Right lobe of liver (tissue), 6 donors: ENCODE measurements at places on chromosomes 3 and 15. TPM values are rescaled to one million over a fixed set of nuclear protein-coding genes. Genes with fewer than 3 reads are reported as not detected.

The CLDN16 gene
- 1.6 TPM for total RNA-seq

The SEMA6D gene
- 1.0 TPM for total RNA-seq

The PTPRG gene
- 14.2 TPM for total RNA-seq

GRCh38 chr15:39230205-39230907, 350.5 kb upstream of the THBS1 start:
- H3K4me1 ChIP-seq = no peaks in the 10 kb centered on the region
- DNase-seq = no peak
- H3K27me3 ChIP-seq = no peaks in the 10 kb centered on the region
- no peak overlapping the region for H3K4me3 ChIP-seq
- no peaks in the 10 kb centered on the region for H3K36me3 ChIP-seq

- H3K36me3 ChIP-seq = no peaks in the 10 kb centered on the region
- no peak overlapping the region for H3K27ac ChIP-seq
- no peaks in the 10 kb centered on the region for H3K4me1 ChIP-seq
- DNase-seq = no peak
- no peak overlapping the region for H3K4me3 ChIP-seq
- H3K27me3 ChIP-seq = no peaks in the 10 kb centered on the region
Measured at GRCh38 chr3:43549626-43550290, 72.1 kb downstream of the ANO10 start.

DNA sequence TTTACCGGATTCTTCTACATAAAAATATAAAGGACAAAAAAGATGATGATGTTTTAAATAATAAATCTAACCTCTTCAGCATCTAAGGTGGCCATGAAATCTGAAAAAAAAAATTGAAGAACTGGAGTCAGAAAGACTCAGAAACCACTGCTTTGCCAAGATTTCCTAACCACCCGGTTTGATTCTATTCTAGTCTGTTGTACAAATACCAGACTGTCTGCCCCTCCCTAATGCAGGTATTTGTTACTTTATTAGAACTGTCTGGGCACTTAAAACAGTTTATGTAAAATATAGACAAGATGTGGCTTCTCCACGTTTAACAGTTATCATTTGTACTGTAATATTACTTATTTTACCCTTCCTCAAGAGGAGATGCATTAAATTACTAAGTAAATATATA, 48.8 kb downstream of the UACA start:
- peak overlapping the region; percentile 16 for H3K27ac ChIP-seq
- H3K4me3 ChIP-seq = no peak overlapping the region
- H3K4me1 ChIP-seq = peaks cover 23% of the 10 kb centered on the region
- H3K27me3 ChIP-seq = no peaks in the 10 kb centered on the region
- DNase-seq = no peak

DNA sequence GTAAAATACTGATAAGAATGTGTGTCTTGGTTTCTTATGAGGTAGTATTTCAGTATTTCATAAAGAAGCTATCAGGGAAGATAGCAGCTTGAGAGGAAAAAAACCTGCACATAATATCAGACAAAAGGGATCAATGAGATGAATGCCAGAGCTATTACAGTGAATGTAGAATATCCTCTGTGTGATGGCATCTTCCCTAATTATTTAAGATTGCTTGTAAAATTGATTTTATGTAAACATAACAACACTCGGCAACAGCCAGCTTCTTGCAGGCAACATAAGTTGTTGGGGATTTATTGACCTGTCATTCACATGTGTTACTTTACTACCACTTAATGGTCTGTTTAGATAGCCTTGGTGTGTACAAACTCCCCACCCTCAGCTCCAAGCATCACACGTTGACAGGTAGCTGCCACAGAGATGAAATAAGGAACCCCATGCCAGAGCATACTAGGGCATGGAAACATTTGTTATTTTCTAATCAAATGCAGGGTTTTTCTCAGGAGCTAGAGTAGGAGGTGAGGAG, 49.2 kb upstream of the RARB start:
- no peak for DNase-seq
- H3K27ac ChIP-seq = no peak overlapping the region
- no peaks in the 10 kb centered on the region for H3K27me3 ChIP-seq

GRCh38 chr15:38682861-38683260, 118.2 kb upstream of the RASGRP1 start:
- H3K36me3 ChIP-seq = no peaks in the 10 kb centered on the region
- no peaks in the 10 kb centered on the region for H3K27me3 ChIP-seq
- H3K27ac ChIP-seq = no peak overlapping the region
- no peak for DNase-seq

- no peaks in the 10 kb centered on the region for H3K4me1 ChIP-seq
- no peak overlapping the region for H3K4me3 ChIP-seq
- H3K27ac ChIP-seq = no peak overlapping the region
- no peaks in the 10 kb centered on the region for H3K27me3 ChIP-seq
- DNase-seq = no peak
Measured at GRCh38 chr3:172965256-172965655, 175.8 kb downstream of the SPATA16 start.

DNA sequence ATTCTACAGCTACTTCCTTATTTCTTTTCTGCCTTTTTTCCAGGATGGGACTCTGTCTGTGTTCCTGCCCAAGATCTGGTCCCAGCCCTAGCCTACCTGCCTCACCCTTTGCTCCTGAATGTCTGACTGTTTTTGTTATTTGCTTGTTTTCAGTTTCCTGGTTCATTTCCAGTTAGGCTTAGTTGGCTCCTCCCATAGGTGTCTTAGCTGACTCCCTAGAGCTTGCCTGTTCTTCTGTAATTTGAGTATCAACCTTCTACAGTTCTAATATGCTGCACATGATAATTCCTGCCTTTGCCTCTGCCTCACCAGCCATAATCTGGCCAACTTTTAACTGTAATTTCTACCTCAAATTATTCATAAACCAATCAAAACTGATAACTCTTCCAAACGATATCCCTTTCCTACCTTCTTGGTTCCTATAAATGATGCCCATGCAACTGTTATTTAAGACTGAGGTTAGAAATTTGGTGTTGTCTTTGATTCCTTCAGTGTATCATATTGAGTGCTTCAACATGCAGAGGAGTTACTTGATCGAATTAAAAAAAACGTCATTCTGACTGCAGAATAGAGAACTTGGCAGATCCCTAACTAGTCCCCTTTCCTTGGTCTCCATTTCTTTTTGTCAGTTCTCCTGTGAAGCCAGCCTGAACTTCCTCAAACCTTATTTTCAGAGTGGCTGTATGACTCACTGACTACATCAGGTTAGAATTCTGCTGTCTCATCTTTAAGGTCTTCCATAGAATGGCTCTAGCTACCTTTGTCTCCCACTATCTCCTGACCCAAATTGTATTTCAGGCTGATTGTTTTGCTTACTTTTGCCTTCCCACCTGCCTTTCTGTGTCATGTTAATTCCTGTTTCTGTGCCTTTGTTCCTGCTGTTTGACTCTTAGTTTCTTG, 8.4 kb downstream of the GOLM2 start:
- no peaks in the 10 kb centered on the region for H3K36me3 ChIP-seq
- H3K27ac ChIP-seq = peak overlapping the region; percentile 19
- no peak for DNase-seq
- peaks cover 10% of the 10 kb centered on the region for H3K4me1 ChIP-seq
- no peak overlapping the region for H3K4me3 ChIP-seq

DNA sequence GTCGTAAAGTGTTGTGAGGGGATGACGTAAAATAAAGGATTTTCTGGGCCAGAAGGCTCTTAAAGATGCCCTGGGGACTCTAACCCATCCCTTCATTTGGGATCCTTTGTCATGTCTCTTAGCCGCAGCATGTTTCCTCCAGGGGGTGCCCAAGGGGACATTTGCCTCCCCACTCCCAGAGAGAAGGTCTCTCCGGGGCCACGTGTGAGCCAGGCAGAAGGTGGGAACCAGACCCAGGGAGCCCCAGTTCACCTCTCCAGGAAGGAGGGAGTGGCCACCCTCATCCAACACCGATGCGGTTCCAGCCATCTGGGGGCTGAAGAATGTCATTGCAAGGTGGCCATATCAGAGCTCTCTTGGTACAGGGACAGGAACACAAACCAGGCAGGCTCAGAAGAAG, 25.2 kb downstream of the ST8SIA2 start:
- no peak for DNase-seq
- H3K27me3 ChIP-seq = no peaks in the 10 kb centered on the region
- H3K4me3 ChIP-seq = no peak overlapping the region
- no peaks in the 10 kb centered on the region for H3K4me1 ChIP-seq
- H3K27ac ChIP-seq = no peak overlapping the region
- no peaks in the 10 kb centered on the region for H3K36me3 ChIP-seq

DNA sequence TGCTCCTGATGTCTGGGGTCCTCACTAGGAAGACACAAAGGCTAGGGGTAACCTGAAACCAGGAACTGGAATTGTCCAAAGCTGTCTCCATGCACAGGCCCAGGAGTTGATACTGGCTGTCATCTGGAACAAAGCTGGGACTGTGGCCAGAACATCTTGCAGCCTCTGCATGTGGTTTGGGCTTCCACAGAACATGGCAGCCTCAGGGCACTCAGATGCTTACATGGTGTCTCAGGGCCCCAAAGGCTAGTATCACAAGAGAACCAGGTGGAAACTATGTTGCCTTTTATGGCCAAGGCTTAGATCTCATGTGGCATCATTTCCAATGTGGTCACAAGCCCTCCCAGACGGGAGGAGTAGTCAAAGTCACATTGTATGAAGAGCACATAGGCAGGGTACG, 335.2 kb upstream of the TRIM42 start:
- no peaks in the 10 kb centered on the region for H3K27me3 ChIP-seq
- no peaks in the 10 kb centered on the region for H3K36me3 ChIP-seq

DNA sequence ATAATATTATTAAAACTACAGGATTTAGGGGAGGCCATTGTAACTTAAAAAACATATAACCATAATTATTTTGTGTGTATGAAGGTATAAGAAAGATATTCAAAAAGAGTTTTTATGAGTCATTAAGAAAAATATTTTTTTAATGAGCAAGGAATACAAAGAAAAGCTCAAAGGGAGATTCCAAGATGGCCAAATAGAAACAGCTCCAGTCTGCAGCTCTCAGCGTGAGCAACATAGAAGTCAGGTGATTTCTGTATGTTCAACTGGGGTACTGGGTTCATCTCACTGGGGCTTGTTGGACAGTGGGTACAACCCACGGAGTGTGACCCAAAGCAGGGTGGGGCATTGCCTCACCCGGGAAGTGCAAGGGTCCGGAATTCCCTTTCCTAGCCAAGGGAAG, 336.1 kb downstream of the TBL1XR1 start:
- H3K4me3 ChIP-seq = no peak overlapping the region
- H3K27me3 ChIP-seq = no peaks in the 10 kb centered on the region
- H3K36me3 ChIP-seq = no peaks in the 10 kb centered on the region
- no peak overlapping the region for H3K27ac ChIP-seq
- no peak for DNase-seq

GRCh38 chr3:78986416-78987101, 781.2 kb downstream of the ROBO1 start:
- DNase-seq = no peak
- H3K4me3 ChIP-seq = no peak overlapping the region
- no peaks in the 10 kb centered on the region for H3K36me3 ChIP-seq
- H3K27ac ChIP-seq = no peak overlapping the region

- H3K4me3 ChIP-seq = no peak overlapping the region
- H3K36me3 ChIP-seq = no peaks in the 10 kb centered on the region
- no peak overlapping the region for H3K27ac ChIP-seq
- DNase-seq = no peak
Measured at GRCh38 chr3:63167113-63167512, 111.0 kb upstream of the SYNPR start.

- no peaks in the 10 kb centered on the region for H3K4me1 ChIP-seq
- DNase-seq = no peak
- no peak overlapping the region for H3K4me3 ChIP-seq
- H3K27me3 ChIP-seq = no peaks in the 10 kb centered on the region
Measured at GRCh38 chr15:55766676-55767075, 23.7 kb upstream of the PRTG start.

DNA sequence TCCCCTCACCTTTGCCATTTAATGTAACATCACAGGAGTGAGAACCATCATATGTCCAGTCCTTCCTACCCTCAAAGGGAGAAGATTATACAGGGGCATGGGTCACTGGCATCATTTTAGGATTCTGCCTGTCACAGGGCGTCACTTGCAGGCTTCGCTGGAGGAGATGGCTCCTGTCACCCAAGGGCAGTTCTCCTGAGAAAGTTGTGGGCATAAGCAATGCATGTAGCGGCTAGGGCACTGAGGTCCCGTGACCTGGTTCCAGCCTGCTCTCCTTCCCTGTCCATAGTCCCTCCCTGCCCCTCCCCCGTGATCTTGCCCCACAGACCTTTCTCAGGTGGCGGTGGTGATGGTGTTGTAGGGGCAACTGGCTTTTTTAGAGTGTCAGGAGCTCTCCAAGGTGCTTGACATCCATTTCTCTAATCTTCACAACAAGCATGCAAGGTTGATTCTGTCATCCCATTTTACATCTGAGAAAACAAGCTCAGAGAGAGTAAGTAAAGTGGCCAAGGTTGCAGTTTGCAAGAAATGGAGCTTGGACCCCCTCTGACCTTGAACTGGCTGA, 241.5 kb upstream of the CTDSPL start:
- no peaks in the 10 kb centered on the region for H3K36me3 ChIP-seq
- no peak overlapping the region for H3K4me3 ChIP-seq
- DNase-seq = no peak
- no peak overlapping the region for H3K27ac ChIP-seq

DNA sequence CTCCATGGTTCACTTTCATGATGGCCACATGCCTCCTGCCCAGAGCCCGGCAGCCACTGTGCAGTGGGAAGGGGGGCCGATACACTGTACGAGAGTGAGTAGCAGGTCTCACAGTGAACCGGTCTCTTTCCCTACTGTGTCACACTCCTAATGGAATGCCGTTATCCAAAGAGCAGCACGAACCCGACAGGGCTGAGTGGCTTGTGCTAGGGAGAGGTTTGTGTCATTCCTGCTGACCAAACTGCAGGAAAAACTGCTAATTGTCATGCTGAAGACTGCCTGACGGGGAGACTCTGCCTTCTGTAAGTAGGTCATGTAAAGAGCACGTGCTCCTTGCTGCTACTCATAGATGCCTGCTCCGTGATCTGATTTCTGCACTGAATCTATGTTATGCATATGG, 105.1 kb downstream of the ARPP21 start:
- H3K27me3 ChIP-seq = no peaks in the 10 kb centered on the region
- H3K27ac ChIP-seq = no peak overlapping the region
- no peaks in the 10 kb centered on the region for H3K36me3 ChIP-seq
- H3K4me3 ChIP-seq = no peak overlapping the region

DNA sequence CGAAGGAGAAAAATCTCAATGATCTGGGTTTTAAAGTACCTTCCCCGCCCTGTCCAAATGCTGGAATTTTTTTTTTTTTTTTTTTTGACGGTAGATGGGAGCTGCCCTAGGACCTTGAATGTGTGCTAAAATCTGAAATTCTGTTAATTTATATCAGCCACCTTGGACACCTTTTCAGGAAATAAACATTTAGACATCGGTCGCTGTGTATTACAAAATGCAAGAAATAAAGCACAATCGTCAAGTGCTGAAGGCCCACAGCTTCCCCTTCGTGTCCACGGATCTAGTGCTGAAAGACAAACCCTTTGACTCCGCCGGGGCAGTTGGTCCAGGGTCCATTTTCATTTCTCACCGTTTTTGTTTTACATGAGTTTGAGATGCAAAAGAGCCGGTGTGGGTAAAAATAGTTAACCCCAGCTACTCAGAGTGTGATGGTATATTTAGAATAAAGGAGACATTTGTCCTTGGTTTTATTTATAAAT, 90.2 kb upstream of the CHD2 start:
- H3K27ac ChIP-seq = peak overlapping the region; percentile 99
- peak overlapping the region; percentile 61 for H3K4me3 ChIP-seq
